ENCODE measurements at places on chromosomes 2 and 18.

- no peak for DNase-seq
Measured at GRCh38 chr18:10381516-10381915, 72.9 kb upstream of the APCDD1 start.

DNA sequence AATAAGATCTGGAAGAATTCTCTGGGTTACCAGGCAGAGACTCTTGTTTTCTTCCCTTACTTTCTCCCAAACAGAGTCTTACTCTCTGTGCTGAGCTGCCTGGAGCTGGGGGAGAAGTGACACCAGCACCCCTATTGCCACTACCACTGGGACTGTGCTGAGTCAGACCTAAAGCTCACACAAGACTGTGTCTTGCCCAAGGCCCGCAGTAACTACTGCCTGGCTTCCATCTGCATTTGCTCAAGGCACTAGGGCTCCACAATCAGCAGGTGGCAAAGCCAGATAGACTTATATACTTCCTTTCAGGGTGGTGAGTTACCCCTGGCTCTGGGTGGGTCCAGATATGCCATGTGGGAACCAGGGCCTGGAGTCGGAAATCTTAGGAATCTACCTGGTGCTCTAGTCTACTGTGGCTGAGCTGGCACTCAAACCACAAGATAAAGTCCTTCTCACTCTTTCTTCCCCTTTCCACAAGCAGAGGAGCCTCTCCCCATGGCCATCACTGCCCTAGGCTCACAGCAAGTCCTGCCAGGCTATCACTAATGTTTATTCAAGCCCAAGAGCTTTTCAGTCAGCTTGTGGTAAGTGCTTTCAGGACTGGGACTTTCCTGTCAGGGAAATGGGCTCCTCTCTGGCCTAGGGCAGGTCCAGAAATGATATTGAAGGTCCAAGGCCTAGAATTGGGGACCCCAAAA, 27.6 kb upstream of the SERPINB2 start:
- DNase-seq = no peak

DNA sequence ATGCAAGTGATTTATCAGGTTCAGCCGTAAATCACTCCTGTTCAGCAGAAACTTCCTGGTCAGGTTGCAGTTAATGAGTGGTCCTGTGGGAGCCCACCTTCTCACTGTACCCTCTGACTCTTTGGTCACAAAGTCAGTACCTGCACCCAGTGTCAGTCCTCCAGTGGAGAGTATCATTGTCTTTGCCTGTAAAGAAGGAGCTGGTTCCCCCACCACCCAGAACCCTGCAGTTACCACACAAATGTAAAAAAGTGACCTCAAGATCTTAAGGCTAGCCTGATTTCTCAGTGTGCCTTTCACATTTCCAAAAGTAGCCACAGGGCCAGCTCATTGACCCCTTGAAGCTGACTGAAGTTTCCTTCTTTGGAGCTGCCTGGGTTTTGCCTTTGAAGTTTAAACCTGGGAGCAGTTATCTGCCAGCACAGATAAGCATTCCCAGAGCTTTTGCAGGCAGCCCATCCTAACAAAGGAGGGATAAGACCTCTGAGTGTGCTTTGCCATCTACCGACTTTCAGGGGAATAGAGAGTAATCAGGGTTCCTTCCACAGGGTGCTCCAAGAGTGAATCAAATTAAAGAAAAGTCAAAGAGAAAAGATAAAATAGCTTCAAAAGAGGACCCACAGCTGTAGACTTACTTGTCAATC, 725.2 kb downstream of the CPS1 start:
- no peak for DNase-seq

GRCh38 chr2:121044412-121044811, 240.6 kb downstream of the TFCP2L1 start:
- no peak for DNase-seq

- DNase-seq = no peak
Measured at GRCh38 chr2:172516299-172516698, 39.6 kb upstream of the PDK1 start.

GRCh38 chr2:101832114-101832513, 134.6 kb downstream of the MAP4K4 start:
- no peak for DNase-seq

GRCh38 chr2:215879977-215880940, 133.1 kb downstream of the MREG start:
- DNase-seq = no peak

- no peak for DNase-seq
Measured at GRCh38 chr18:54801374-54801773, 26.9 kb upstream of the RAB27B start.

DNA sequence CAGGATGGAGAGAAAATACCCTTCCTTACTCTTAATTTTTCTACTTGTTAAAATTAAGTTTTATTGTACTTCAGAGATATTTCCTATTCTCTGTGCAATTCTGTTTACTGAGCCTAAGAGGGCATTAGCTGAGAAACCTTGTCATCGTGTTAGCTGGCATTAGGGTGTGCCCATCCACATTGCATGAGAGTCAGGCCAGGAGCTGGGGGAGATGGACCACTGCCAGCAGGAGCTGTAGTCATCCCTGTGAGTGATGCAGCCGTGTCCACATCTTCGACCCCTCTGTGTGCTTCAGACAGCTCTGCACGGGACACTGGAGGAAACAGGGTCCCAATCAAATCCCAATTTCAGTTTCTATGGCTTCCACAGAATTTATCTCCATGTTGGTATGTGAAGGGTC, 34.2 kb downstream of the ABCA12 start:
- no peak for DNase-seq

DNA sequence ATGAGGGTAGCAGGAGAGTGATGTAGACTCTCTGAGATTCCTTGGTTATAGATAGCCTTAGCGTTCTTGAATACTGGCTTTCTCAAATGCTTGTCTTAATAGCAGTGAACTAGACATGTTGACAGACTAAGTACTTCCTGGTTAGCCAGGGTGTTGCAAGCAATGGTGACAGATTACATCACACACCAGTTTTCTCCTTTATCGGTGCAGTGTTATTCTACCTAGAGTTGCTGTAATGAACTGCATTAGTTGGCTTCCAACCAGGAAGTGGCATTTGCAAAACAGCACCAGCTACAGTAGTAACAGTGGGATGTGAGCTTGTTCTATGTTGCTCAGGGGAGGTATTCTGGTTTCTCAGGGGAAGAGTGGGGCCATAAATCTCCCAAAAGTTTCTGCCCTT, 582.2 kb upstream of the DDX18 start:
- no peak for DNase-seq

DNA sequence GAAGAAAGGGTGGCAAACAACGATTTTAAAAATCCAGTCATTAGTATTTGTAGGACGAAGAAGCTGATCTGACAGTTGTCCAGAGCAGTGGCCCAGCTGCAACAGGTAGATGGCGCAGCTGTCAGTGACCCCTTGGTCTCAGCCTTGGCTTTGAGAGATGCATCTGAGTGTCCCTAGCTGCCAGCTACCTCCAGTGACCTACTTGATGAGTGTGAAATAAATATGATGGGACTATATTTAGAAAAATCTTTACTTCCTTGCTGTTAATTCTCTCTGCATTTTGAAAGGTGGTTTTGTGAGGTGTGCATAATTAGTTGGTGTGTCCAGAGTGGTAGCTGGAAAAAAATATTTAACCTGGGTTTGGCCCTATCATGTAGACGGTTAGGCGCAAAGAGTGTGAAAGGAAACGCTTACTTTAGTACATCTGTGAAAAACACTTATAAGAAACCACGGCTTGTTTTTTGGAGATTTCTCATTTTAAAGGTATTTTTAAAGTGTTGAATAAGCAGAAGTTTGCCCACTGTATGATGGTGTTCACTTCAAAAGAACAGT, 963 bp downstream of the INPP1 start:
- DNase-seq = peak; percentile 63

GRCh38 chr2:31398881-31399280, 15.7 kb downstream of the XDH start:
- no peak for DNase-seq

DNA sequence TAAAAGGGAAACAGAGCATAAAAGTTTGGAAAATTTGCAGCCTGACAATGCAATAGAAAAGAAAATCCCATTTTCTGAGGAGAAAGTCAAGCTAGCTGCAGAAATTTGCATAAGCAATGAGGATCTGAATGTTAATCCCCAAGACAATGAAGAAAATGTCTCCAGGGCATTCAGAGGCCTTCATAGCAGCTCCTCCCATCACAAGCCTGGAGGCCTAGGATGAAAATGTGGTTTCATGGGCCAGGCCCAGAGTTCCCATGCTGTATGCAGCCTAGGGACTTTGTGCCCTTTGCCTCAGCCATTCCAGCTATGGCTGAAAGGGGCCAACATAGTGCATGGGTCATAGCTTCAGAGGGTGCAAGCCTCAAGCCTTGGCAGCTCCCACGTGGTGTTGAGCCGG, 10.3 kb upstream of the SCN1A start:
- no peak for DNase-seq

DNA sequence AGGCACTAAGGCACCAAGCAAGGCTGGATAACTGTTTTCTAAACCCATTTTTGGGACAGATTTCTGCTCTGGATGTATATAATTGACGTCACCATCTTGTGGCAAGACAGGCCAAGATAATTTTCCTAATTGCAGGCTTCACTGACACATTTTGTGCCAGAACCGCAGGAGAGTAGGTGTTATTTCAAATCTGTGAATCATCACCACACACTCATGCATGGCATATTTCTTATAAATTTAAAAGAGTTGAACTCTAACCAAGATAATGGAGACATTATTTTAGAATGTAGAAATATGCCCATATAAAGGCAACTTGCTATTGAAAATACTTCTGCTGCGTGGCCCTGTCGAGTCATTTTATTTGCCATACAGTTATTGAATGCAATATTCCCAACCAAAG, 68.3 kb upstream of the ACYP2 start:
- no peak for DNase-seq

GRCh38 chr2:30775833-30776232, 31.4 kb downstream of the CAPN13 start:
- DNase-seq = no peak

DNA sequence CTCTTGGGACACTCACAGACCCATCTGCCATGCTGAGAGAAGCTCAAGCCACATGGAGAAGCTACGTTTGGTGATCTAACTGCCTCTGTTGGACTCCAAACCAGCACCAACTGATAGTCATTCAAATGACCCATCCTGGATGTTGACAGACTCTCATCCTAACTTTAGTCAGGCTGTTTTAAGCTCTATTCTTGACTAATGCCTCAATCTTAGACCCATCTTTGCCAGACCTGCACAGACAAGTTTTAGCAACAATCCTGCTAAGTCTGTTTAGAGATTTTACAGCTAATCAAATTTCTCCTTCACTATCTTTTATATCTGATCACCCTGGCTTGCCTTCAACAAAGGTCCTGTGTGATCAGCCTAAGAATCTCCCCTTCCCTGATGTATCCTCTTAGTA, 245.1 kb downstream of the SCG2 start:
- DNase-seq = no peak

DNA sequence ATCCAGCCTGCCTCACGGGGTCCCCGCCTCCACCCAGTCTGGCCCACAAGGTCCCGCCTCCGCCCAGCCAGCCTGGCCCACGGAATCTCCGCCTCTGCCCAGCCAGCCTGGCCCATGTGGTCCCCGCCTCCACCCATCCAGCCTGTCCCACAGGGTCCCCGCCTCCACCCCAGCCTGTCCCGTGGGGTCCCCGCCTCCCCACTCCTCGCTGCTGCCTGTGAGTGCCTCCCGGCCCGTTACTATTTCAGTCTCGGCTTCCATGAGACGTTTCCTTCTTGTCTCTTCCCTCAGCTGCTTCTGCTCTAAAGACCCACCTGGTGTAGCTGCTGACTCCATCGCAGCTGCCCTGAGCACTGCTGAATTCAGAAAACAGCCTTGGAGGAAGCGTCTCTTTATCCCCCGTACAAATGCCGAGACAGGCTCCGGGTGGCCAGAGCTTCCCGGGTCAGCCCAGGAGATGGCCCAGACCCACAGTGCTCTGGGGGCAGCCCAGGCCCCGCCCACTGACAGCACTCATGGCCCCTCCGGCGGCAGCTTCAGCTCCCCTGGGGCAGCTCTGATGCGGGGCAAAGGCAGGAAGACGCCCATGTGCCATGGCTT, 69.8 kb downstream of the NFATC1 start:
- peak; percentile 76 for DNase-seq

GRCh38 chr2:137980459-137980858, 16.2 kb downstream of the HNMT start:
- no peak for DNase-seq

- DNase-seq = no peak
Measured at GRCh38 chr2:160432633-160433032, 61.0 kb downstream of the RBMS1 start.
